ENCODE measurements at places on chromosomes 4 and X.

- DNase-seq = no peak
Measured at GRCh38 chrX:143768976-143769375, 48.4 kb upstream of the SPANXN2 start.

GRCh38 chrX:18753631-18754030 is 46.2 kb downstream of the PPEF1 start:
- no peak for DNase-seq

DNA sequence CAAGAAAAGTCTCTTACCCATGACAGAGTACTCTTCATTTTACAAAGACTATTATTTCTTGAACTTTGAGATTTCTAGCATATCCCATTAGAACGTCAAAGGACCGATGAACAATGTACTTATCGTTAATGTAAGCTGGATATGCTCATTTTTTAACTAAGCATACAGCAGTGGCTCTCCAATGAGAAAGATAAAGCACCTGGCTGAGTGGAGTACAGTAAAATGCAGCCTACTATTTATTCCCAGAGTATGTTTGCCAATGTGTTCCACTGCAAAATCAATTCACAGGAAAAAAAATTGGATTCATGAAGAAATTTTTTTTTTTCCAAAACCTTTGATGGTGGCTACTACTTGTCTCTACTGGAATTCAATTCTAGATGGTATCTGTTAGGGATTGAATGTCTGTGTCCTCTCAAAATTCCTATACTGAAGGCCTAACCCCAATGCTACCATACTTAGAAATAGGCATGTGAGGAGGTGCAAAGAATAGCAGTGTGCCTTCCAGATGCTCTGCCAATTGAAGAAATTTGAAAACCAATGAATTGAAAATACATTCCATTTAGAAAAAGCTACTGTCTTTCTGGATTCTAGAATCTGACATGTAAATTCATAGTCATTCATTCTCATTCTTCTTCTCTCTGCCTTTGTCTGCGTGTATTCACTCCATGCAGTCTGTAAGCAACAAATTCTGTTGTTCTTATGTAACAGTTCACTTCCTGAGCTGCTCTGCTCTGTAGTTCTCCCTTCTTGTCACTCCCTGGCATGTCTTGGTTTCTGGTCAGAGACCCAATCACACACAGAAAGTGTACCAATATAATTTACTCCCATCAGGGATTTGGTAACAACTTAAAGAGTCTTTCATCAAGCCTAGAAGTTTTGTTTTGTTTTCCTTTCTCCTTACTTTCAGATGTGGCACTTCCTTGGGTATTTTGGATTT is 61.4 kb downstream of the PAPSS1 start:
- DNase-seq = no peak

DNA sequence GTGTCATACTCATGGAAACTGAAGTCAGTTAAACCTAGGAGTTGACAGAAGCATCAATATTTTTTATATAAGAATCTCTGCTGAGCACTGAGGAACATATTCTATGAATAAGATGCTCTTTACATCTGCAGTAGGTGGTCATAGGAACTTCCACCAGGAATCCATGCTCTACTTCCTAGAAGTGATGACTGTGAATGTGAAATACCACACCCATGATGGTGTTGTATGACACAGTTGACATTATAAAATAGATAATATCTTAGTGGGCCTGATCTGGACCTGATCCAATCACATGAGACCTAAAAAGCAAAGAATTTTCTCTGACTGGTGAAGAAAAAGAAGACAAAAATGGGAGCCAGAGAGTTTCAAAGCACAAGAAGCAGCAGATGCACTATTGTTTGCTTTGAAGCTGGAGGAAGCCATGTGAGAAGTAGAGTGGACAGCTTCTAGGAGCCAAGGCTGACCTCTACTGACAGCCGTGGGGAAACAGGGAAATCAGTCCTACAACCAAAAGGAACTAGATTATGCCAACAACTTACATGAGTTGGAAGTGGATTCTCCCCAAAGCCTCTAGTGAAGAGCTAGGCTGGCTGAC is 68.6 kb upstream of the HS3ST1 start:
- no peak for DNase-seq

- DNase-seq = no peak
Measured at GRCh38 chr4:1666391-1666790, 17.7 kb downstream of the FAM53A start.

DNA sequence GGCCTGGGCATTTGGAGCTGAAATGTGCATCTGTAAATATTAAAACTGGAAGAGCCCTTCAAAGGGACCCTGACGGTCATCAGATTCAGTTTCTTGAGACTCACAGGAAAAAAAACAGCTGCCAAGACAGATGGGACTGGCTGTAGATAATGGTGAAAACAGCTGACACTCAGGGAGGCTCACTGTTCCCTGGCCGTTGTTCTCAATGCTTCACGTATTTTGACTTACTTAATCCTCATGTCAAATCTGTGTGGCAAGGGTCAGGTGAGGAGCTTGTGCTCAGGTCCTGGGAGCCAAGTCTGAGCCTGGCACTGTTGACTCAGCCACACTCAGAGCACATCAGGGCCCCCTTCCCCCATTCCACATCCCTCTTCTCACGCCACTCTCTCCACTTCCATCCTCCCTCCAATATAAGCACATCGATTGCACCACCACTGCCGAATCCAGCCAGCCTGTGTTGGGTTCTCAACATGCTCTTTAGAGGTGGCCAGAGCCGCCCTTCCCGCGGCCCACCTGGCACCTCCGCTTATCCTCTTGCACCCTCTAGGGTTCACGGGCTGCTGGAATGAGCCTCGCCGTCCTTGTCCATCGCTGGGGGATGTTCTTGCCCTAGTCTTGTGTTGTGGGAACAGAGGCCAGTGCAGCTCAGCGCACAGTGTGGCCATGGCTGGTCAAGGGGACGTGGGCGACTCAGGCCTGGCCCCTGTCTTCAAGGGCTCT is 40.1 kb downstream of the EVC start:
- DNase-seq = peak; percentile 53

DNA sequence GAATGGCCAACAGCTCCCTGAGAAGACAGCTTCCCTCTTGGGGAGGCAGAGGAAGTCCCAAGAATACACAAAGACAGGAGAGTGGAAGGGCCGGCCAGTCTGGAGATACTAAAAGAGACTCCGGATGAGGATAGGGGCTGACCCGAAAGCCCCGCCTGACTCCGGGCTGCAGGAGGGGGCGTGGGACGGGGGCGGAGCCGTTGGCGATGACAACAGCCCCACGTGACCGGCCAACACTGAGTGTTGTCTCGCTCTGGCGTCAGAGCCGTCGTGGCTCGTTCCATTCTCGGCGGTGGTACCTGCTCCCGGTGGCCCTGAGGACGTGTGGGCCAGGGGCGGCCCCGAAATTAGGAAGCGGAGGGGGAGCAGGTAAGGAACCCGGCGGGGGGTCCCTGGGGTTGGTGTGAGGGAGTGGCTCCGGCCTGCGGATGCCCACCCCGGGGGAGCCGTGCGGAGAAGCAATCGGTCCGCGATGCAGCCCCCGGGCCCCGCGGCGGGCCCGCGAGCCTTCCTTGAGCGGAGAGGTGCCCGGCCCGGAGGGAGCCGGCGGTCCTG is at the start of gene BEX4:
TSS of gene BEX4 (plus strand) at position 239 of the 555 bp plus-strand sequence. CDS start 1,046 bp downstream, outside the sequence.
- DNase-seq = peak; percentile 74

DNA sequence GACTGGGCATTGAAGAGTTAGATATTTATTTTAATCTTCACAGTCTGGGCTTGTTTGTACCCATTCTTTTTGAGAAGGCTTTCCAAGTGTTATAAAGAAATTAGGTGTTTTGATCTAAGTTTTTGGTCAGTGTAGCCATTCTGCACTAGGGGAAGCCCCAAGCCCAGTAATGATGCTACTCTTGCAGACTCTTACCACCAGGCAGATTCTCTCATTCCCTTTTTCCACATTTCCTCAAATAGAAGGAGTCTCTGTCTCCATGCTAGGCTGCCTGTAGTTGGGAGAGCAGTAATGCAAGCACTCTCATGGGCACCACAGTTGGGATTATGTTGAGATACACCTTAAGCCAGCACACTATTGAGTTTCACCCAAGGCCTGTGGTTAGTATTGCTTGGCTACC is 21.5 kb downstream of the CDX4 start:
- DNase-seq = no peak

GRCh38 chrX:118024482-118024881 is 92.1 kb downstream of the KLHL13 start:
- DNase-seq = no peak

DNA sequence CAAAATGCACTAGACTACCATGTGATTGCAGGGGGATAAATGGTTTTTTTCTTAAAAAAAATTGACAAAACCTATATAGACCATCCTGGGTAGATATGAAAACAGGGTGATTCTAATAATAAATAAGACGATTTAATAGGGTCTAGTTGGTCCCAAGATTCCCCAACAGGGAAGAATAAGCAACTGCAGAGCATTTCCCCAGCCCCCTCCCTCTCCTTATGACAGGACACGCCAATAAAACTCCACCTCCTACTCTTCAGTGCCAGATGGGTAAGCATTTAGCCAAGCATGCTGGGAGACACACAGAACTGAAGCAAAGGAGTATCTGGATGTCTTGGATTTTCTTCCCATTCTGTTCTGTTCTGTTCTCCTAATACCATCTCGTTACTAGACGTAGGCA is at the start of gene BRS3:
TSS of gene BRS3 (plus strand) at position 301 of the 400 bp plus-strand sequence. CDS start 168 bp downstream, outside the sequence.
- no peak for DNase-seq

DNA sequence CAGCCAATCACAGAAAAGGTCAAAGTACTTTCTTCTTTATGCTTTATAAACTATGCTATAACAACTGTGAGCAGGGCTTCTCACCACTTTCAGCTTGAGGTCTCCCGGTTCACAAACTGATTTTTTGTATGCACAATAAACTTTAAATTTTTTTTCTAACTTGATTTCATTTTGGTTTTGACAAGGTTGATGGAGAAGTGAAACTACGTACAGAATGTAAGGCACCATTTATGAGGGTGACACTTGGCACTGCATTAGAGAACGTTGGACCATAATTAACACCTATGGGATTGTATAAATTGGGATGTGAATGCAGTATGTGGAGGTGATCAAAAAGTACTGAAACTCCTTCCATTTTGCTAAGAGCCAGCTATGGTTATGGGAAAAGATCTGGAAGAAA is 857.9 kb upstream of the HTR2C start:
- no peak for DNase-seq

DNA sequence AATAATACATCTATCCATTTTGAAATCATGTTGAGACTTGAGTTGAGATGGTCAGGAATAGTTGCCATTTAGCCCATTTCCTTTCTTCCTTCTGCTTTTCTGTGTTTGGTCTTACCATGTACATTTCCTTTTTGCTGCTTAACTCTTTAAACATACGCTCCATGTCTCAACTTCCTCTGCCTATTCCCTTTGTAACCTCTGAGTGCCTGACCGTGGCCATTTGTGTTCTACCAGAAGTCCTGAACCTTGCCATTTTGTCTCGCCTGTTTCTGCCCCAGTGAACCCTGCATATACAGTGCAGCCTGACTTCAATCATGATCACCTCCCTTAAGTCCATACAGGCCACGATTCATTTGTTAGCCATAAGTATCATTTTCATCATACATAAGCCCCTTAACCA is 169.0 kb downstream of the RAPGEF2 start:
- DNase-seq = no peak

DNA sequence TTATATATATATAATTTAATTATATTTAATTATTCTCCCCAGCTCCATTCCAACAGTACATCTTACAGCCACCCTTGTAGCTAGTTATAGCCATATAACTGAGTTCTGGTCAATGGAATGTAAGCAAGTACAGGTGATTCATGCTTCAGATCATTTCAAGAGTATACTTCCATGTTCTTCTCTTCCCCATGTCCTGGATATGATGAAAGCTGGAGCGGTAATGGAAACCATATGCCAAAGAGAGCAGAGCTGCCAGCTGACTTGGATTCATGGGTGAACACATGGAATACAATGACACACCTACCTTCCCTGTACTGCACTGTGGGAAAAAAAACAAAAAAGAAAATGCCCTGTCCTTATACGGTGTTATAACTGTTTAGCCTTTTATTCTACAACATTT is 17.5 kb upstream of the CORIN start:
- no peak for DNase-seq

DNA sequence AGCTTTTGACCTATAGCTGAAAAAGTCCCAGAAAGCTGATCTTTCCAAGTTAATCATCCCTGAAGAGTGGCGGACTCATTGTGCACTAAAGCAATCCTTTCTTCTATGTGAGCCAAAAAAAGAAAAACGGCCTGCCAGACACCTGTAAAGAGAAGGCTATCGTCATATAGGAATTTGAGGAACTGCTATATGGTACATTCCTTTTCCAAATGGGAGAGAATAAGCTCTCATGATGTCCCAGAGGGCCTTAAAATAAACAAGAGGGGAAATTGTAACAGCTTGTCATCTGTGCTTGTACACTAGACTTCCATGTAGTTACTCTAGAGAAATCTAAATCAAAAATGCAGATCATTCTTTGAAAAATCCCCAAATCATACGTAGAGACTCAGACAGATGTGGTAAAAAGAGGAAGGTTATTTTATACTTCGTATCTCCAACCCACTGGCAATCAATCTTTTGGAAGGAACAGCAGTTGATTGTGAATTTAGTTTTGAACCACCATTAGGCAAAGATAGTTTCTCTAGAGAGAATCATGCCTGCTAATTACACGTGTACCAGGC is 26.1 kb downstream of the GPR174 start:
- DNase-seq = no peak

DNA sequence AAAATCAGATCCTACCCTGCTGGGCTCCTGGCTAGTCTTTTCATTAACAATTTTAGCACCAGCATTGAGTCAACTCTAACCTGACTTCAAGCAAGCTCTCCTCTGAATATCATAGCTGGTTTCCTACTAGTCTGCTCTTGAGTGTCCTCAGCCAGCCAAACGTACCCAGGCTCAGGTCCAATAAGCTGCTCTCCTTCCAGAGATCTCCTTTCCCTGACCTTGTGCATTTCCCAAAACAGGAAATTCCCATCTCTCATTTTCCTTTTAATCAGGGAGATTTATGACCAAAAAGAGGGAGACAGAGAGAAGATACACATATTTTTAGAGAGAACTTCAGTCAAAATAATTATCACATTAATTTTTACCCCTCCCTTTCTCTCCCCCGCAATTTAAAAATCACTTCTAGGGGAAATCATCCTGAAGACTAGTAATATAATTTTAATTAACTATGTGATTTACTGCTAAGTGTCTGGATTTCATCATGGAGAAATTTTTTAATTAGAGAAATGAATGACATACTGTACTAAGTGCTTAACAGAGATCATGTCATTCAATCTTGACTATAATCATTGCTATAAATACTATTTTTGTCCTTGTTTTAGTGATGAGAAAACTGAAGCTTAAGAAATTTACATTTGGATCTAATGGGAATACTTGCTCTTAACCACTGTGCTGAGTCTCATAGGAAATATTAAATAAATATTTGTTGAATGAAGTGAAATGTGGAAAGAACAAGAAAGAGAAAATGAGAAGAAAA is 421.7 kb upstream of the INTU start:
- DNase-seq = no peak

GRCh38 chr4:105458001-105458400 is 15.9 kb downstream of the PPA2 start:
- no peak for DNase-seq

All from SJCRH30 (cell line).